ENCODE measurements at places on chromosomes 2 and 18.
A peak's percentile ranks its signal among the peaks of the same experiment; 100 is the strongest.

DNA sequence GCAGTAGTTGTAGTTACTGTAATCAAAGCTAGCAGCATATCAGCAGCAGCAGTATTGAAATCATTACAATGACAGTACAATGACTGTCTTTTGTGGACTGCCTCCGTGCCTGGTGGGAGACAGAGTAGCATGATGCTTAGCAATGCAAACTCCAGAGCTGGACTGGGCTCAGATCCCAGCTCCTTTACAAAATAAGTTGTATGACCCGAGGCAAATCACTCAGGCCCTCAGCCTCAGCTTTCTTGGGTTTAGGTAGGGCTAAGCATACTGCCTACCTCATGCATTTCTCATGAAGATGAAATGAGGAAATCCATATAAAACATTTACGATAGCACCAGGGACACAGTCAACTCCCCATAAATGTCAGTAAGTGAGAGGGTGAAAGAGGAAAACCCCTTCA, 170.7 kb downstream of the TTC32 start:
- no peak for DNase-seq

DNA sequence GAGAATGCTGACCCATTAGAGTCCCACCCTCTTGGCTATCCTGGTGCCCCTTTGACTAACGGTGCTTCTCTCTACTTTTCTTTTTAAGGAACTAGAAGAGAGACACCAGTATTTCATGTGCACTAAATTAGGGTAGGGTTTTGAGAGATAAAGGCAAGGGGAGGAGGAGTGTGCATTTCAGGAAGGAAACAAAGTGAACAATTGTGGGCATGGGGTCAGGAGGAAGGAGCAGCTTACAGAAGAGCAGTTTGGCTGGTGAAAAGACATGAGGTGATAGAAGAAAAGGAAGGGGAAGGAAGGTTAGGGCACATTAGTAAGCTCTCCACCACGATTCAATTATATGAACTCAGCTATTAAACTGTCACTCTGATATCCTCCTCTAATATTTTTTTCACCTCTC, 105.8 kb upstream of the CTAGE1 start:
- DNase-seq, result no peak

- DNase-seq, result no peak
These were observed 86.7 kb downstream of the FIGN start for GRCh38 chr2:163649080-163649479.

DNA sequence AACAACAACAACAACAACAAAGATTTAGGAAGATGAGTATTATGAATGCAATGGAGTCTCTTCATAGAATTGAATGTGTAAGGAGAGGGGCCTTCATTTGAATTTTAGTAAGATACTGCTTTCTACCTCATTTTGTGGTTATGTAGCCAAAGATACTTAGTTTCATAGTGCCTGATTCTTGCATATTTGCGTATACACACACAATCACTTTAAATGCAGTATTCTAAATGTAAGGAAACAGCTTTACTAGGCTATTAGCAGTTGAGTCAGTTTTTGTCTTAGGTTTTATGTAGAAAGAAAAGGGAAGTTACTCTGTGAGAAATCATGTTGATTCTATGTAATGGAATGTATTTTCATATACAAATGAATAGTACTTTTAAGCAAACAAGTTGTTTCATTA, 80.5 kb downstream of the HAUS1 start:
- no peak for DNase-seq

GRCh38 chr2:48587560-48587959, 30.1 kb upstream of the GTF2A1L start:
- DNase-seq, result no peak

- DNase-seq, result peak; percentile 13
These were observed 15.2 kb downstream of the SRBD1 start for GRCh38 chr2:45595721-45596435.

GRCh38 chr2:200306931-200307723, 634 bp downstream of the SPATS2L start:
- no peak for DNase-seq

DNA sequence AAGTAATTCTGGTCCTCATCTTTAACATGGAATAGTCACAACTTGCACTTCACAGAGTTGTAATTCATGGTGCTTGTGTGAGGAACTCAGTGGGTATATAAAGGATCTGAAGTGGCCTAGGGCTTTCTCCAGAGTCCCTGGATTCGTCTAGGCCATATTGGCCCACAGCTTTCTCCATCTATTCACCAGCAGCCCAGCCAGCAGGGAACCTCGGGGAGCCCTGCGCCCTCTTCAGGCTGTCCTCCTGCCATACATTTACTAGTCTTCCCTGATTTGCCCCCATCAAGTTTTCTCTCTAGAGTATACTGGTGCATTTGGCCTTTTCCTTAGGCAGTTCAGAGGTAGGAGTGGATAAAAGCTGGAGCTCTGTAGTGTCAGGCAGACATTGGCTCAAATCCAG, 278.3 kb downstream of the MYCN start:
- no peak for DNase-seq

DNA sequence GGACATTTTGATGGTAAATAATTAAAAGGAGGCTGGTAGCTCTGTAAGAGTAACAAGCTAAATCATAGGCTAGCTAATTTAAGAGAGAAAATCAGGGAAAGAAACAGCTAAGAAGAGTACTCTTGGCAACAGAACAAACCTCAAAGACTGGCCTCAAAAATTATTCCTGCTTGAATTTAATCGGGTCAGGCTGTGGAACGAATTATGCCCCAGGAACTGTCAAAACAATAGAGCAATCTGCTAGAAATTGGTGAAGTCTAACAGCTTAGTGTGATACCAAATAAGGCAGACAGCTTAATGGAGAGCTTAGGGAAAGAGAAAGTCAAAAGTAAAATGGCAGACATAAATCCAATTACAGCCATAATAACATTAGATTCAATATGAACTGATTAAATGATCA, 215.7 kb downstream of the MREG start:
- no peak for DNase-seq

- no peak for DNase-seq
These were observed 128.3 kb downstream of the DNER start for GRCh38 chr2:229586012-229586411.

DNA sequence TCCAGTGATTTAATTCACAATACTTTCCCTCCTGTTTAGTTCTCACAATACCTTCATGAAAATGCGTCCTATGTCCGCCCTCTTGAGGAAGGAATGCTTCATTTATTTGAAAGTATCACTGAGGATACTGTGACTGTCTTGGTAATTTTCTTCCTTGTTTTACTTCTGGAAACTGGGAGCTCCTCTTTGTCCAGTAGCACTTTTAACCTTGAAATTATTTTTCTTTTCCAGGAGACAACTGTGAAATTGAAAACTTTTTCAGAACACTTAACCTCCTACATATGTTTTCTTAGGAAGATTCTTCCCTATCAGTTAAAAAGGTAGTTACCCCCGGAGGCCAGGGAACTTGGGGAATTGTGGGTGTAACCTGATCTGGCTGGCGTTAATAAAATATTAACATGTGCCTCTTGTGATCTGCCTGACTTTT, 58.9 kb upstream of the STON1 start:
- peak; percentile 45 for DNase-seq

- no peak for DNase-seq
These were observed 18.6 kb downstream of the ADCYAP1 start for GRCh38 chr18:923144-923866.

DNA sequence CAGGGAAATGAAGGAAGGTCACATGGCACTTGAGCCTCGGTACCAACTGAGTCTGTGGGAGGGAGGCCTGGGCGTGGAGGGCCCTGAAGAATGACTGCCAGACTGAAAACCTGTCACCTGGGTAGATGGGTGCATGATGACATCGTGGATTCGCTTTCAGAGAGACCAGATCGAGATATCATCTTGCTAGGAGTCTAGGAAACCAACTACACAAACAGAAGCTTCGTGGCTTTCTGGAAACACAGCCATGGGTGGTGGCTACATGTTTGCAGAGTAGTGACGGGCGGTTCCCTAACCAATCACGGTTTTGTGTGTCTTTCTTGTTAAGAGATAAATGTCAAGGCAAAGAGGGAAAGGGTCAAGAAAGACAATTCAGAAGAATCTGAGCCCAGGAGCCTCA, 155.0 kb downstream of the EIPR1 start:
- DNase-seq, result no peak

DNA sequence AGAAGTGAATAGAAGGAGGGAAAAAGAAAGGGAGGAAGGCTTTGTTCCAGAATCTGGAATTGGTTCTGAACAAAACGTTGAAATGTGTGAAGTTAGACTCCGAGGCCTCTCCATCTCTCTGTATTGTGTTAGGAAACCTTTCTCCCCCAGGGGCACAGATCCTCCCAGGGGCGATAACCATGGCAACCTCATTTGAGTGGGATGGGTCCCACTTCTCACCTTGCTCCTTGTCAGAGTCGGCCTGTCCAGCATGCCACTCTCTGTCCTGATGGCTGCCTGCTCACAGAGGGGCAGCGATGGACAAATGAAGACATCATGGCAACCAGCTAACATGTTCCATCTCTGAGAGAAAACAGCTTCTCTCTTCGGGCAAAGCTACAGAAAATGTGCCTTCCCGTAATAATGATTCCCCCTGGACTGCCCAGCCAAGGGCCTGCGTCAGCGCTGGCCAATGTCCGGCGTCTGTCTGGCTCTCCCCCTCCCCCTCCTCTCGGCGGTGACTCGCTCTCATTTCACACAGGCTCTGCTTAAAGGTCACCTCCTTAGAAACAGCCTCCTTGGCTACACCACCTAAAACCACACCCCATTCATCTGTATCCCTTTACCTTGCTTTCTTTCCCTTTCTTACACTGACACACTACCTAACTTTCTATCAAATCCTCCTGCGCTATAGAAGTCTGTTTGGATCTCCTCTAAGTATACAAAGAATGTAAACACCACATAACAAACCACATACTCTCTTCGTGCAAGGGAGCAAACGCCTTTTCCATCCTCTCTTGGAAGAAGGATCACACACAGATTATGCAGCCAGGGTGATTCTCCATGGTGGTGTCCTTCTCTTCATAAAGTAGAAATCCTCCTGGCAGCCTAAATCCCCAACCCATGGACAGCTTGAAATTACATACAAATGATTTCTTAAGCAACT, 32.1 kb upstream of the TTC39C start:
- DNase-seq, result peak; percentile 71

- DNase-seq, result no peak
These were observed 115.1 kb upstream of the ZBTB14 start for GRCh38 chr18:5410582-5410981.

- no peak for DNase-seq
These were observed 133.0 kb downstream of the CCDC178 start for GRCh38 chr18:33307520-33307919.
